Cerebellar nuclear complex (tissue), 1 donor: ENCODE measurements at places on chromosomes 1 and 21.

- no peak for DNase-seq
These were observed 79.0 kb downstream of the SLC45A1 start for GRCh38 chr1:8396786-8397406.

GRCh38 chr1:37157634-37158033, 123.3 kb upstream of the GRIK3 start:
- DNase-seq = no peak

GRCh38 chr21:29305068-29305467, 6.3 kb downstream of the BACH1 start:
- DNase-seq = no peak

DNA sequence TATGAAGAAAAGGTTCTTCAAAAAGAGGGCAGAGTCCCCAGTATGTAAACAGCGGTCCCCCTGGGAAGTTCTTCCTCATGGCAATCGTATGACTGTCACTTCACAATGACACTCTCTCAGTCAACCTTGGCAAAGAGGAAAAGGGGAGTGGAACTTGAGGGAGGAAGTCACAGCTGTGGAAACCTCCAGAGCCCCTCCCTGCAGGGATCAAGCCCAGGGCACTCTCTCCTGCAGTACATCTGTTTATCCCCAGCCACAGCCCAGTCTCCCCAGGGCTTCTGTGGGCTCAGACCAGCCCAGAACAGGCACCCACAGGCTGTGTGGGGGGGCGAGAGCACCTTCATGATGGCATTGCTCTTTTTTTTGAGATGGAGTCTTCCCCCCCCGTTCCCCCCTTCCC, 2.0 kb downstream of the ATP13A2 start:
- no peak for DNase-seq
